ENCODE measurements at places on chromosomes 13 and 19. TPM values are rescaled to one million over a fixed set of nuclear protein-coding genes. Genes with fewer than 3 reads are reported as not detected.

ZNF382 gene
- polyA plus RNA-seq = 1.8 TPM

CGB2 gene
- polyA plus RNA-seq = not detected

CABP5 gene
- not detected for polyA plus RNA-seq

CLASRP gene
- 38.0 TPM for polyA plus RNA-seq

LILRB1 gene
- 0.41 TPM for polyA plus RNA-seq

MIA gene
- polyA plus RNA-seq = not detected

PEG3 gene
- 2.0 TPM for polyA plus RNA-seq

TNNI3 gene
- 1.7 TPM for polyA plus RNA-seq

OR7C1 gene
- polyA plus RNA-seq = not detected

ZNF729 gene
- polyA plus RNA-seq = not detected

DNA sequence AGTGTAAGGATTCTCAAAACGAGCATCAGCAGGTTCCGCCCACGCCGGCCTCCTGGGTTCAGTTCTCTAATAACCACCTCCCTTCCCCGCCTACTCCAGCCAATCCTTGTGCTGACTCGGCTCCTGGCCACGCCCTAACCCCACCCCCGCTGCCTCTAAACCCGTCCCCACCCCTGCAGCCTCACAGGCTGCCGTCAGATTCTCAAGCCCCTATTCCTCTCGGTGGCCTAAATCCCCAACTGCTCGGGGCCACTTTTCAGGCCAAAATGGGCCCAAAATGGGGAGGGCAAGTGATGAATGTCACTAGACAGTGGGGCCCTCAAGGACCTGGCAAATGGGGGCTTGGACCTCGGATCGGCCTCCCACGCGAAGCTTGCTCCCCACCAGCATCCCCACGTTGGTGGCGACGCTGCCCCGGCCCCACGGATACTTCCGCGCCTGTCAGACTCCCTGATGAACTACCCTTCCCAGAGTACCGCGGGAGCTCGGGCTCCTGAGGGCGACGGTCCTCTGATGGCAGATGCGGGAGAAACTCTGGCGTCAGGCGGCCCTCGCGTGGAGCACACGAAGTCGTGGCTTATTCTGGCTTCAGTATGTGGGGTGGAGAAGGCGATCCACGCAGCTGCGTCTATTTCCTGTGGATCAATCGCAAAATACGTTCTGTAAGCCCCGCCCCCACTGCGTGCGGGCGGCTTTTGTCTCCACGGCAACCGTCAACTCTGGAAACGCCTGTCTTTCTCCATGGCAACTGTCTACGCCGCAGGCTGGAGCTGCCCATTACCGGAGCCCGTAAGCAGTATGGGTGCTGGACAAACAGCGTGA lies 24.8 kb downstream of the ZNF473 start:
- peak; percentile 90 for DNase-seq

DNA sequence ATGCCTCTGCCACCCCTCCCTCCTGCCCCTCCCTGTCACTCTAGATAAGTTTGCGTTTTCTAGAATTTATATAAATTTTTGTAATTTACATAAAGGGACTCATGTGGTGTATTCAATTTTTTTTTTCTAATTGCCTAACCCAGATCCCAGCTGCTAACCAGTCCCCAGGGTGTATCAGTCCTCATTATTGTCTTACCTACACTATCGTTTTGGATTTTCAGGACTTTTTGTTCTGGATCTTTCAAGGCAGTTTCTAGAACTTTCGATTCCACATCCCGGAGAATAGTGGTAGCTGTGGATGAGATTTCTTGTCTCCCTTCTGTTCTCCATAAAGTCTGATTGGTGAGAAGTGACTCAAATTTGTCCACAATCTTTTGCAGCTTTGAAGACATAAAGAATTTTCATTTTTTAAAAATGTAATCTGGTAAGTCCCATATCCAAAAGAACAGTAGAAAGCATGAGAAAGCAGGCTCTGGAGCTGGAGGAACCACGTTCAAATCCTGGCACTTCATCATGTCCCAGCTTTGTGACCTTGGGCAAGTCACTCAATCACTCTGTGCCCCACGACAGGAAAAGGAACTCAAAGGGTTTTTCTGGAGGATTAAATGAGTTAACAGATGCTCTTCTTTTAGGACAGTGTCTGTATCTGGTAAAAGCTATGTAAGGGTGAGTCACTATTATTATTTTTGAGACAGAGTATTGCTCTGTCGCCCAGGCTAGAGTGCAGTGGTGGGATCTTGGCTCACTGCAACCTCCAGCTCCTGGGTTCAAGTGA lies 19.7 kb downstream of the ADGRE3 start:
- no peak for DNase-seq

DNA sequence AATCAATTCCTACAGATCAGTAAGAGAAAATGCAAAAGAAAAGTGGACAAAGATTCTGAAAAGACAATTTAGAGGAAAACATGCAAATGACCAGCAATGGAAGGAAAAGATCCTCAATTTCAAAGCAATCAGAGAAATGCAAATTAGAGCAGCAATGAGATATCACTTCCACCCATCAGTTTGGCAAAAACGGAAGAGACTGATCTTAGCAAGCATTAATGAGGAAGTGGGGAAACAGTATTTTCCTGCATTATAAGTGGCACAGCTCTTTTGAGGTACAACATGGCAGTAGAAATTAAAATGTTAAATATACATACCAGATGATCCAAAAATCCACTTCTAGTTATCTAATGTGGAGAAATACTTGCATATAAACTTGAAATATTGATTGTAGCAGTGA lies 69.1 kb upstream of the SLC7A1 start:
- DNase-seq = no peak

DNA sequence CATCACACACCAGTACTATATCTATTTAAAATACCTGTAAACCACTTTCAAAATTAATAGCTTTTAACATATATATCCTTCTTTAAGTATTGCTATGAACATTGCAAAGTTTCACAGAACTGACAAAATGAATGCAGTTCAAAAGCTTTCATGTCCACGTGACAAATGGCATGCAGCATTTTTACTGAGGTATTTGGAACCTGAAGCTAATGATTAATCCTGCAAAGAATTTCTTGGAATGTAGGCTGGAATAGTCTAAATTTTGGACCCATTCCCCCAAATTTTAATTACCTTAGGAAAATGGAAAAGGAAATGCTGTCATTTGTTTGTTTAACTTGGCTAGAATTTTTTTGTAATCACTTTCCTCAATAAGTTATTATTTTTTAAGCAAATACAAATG lies 423.8 kb upstream of the GPC6 start:
- no peak for DNase-seq

DNA sequence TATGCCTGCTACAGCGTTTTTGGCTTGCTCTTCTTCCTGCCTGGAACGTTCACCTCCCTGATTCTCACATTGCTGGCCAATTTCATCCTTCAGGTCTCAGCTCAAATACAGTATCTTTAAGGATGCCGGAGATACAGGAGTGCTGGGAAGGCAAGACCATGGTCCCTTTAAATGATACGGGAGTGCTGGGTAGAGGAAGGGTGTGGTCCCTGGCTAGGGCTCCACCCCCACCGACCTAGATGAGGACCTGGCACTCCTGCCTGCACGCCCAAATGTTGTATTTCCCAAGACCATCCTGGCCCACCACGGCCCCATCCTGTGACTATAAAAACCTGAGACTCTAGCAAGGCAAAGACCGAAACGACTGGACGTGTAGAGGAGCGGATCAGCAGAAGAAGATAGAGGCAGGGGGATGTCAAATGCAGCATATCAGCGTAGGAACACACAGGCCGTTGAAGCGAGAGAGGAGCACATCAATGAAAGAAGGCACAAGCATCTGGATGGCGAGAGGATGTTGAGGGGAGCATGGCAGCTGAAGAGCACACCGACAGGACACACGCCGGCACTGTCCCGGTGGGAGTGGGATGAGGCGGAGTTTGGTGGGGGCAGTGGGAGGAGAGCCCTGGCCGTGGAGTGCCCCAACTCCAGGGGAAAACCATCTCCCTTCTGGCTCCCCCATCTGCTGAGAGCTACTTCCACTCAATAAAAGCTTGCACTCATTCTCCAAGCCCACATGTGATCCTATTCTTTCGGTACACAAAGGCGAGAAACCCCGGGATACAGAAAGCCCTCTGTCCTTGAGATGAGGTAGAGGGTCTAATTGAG lies 74.0 kb downstream of the PCDH9 start:
- DNase-seq = no peak

DNA sequence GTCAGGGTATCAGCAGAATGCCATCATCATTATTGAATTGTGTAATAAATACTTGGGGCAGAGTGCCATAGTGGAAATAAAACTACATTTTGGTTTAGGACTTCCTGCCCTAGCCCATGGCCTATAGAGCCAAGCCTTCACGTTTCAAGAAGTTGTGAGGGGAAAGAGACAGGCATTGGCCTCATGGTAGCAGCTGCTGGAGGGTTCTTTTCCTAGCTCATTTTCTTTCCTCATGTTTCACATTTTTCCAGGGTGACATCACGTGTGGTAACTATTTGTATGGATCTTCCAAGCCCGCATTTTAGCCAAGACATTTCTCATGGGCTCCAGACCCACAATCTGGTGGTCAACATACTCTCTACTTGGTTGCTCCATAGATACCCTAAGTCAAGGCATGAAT lies 80.4 kb downstream of the LRCH1 start:
- DNase-seq = no peak

DNA sequence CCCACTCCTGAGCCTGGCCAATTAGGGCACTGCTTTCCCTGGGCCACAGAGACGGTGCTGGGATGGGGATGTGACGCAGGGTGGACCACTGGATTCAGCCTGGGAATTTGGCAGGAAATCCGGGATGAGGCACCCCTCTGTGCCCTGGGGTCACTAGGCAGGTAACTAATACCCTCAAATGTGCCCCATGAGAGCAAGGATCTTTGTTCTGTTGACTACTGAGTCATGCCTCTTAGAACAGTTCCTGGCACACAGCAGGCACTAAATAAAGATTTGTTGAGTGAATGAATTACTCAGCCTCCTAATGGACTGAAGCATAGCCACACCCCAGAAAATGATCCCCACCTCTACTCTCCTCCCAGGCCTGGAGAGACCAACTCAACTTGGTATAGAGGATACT lies 15.9 kb downstream of the OPA3 start:
- no peak for DNase-seq

- DNase-seq = no peak
These were observed 360.2 kb downstream of the DNAJC15 start for GRCh38 chr13:43383498-43384165.

- DNase-seq = no peak
These were observed 484.8 kb downstream of the PCDH9 start for GRCh38 chr13:66745307-66745706.

DNA sequence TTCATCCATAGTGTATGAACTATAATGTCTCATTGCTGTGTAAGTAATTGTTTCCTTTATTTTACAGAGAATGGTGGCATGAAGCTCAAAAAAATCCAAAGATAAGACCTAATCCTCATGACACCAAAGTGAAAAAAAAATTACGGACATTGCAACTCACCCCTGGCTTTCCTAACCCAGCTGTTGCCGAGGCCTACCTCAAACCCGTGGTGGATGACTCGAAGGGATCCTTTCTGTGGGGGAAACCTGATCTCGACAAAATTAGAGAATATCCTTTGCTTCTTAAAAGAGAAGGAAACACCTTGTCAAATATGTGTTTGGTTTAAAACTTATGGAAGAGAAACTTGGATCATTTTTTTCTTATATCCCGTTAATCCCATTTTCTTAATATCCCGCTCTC lies 26.3 kb downstream of the ERCC5 start:
- DNase-seq = no peak

DNA sequence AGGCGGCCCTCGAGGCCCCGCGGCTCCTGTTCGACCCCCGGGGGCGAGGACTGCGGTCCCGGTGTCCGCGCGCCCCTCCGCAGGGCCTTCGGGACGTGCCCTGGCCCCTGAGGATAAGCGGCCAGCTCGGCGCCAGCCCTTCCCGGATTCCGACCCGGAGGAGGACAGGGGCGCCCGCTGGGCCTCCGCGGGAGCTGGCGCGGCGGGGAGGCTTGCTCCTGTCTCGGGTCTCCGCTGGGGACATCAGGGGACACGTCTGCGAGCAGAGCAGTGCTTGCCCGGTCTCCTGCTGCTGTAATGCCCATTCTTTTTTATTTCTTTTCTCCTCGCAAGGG lies 829 bp downstream of the B3GLCT start:
- DNase-seq = peak; percentile 71

DNA sequence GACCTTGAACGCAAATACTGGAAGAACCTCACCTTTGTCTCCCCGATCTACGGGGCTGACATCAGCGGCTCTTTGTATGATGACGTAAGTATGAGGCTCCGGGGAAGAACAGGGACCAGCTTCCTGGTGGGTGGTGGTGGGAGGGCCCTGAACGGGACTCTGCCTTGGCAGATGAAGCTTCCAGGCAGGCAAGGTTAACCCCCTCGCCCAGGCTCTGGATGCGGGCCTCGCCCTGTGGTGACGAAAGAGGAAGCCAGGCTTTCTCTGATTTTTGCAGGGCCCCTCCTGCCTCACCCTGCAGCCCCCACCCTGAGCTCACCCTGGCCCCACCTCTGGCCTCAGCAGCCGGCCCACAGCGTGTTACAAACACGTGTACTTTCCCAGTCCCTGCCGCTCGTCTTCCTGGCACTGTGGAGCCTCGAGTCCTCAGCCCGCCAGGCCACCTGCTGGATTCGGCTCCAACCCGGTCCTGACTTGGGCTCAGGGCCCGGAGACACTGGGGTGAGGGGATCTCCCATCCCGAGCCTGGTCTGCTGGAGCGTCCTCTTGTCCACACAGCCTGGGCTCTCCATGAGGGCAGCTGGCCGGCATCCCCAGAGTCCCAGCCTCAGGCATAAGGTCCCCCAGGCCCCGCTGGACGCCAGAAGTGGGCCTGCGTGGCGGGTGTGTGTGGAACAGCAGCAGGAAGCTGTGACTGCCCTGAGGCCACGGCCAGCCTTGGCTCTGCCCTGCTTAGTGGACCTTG lies 72.4 kb downstream of the KDM4B start:
- no peak for DNase-seq

DNA sequence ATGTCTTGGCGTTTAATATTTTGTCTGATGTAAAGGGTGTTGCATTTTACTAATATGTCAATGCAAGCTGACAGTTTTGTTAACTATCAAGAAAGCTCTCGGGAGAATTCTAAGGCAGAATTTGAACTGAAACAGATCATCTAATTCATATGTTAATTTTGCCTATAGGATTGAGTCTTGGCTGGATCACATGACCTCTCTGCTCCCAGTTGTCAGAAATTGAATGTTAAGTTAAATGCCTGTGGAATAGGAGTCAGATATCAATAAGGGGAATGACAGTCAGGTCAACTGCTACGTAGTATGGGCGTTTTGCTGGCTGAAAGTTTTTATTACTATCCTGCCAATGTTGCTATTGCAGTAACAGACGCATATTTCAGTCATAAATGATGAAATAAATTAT lies 358.5 kb downstream of the MYO16 start:
- no peak for DNase-seq

- no peak for DNase-seq
These were observed 42.1 kb upstream of the C13orf46 start for GRCh38 chr13:114015969-114016295.
